ENCODE measurements at places on chromosomes 13 and 19.

DNA sequence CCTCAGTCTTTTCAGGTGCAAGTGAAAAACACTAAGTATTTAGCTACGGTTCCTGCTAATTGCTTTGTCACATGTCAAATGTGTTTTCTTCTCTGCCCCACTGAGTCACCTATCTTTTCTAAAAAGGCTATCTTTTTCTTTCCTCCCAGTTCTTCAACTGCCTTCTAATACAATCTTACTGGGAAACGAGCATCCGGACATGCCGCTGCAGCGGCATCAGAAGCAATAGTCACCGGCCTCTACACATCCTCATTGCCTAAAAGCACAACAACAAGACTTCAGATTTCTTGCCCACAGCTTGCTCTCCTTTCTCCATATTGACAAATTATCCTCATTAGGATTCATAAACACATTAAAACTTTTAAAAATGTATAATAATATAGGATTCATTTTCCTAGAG, 1.2 kb downstream of the PCDH9 start:
- DNase-seq, result no peak

GRCh38 chr19:52648336-52649016, 10.3 kb upstream of the ZNF83 start:
- DNase-seq, result no peak

DNA sequence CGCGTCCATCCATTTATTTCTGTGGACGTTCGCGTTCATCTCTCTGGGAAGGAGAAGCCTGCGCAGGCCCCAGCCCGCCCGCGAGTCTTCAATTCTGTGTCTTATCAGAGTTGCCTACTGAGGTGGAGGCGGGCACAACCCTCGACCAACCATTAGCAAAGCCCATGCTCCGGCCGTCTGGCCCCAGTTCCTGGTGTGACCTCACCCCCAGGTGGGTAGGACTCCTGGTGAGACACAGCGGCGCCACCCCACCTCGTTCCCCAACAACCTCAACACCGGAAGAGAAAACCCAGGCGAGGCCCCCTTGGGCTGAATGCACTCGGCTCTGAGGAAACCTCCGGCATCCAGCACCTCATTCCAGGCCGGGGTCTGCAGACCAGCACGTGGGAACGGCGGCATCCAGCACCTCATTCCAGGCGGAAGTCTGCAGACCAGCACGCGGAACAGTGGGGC, 14.7 kb downstream of the ZNF787 start:
- DNase-seq, result no peak

GRCh38 chr13:33722216-33722915, 95.6 kb upstream of the RFC3 start:
- DNase-seq, result no peak

GRCh38 chr13:40814803-40815202, 25.4 kb downstream of the SLC25A15 start:
- DNase-seq, result no peak

DNA sequence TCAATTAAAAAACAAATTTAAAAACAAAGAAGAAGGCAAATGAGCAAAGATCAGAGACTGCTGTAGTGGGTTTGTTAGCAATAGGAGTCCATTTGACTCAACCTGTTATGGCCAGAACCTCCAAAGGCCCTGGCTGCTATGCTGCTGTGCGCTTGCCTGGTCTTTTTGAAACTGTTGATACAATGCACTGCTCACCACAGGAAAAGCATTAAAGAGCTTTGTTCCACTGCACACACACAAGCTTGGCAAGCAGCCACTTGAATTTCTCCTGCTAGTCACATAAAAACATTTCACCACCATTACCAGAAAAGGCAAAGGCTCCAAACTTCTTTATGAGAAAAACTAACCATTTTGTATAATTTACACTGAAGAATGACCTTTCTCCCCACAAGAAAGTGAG, 132.2 kb downstream of the FREM2 start:
- no peak for DNase-seq

DNA sequence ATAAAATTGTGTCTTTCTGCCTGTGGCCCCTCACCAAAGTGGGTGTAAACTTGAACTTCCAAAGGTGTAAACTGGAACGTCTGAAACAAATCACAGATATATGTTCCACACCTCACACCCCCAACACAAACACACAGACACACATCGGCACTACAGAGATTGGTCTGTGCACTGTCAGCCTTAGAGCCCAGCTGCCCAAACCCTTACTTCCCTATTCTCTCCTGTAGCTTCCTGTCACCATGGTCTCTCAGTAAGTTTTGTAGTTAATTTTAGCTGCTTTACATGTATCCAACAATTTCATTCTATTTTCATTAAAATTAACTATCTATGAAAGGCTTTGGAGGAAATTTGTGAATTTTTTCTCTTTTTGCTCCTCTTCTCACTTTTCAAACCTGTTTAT, 5.4 kb downstream of the TM9SF2 start:
- DNase-seq, result no peak

GRCh38 chr13:50707628-50708027, 135.9 kb downstream of the DLEU7 start:
- no peak for DNase-seq
